ENCODE measurements at places on chromosomes 5 and 9. TPM values are rescaled to one million over a fixed set of nuclear protein-coding genes. Genes with fewer than 3 reads are reported as not detected.

DNA sequence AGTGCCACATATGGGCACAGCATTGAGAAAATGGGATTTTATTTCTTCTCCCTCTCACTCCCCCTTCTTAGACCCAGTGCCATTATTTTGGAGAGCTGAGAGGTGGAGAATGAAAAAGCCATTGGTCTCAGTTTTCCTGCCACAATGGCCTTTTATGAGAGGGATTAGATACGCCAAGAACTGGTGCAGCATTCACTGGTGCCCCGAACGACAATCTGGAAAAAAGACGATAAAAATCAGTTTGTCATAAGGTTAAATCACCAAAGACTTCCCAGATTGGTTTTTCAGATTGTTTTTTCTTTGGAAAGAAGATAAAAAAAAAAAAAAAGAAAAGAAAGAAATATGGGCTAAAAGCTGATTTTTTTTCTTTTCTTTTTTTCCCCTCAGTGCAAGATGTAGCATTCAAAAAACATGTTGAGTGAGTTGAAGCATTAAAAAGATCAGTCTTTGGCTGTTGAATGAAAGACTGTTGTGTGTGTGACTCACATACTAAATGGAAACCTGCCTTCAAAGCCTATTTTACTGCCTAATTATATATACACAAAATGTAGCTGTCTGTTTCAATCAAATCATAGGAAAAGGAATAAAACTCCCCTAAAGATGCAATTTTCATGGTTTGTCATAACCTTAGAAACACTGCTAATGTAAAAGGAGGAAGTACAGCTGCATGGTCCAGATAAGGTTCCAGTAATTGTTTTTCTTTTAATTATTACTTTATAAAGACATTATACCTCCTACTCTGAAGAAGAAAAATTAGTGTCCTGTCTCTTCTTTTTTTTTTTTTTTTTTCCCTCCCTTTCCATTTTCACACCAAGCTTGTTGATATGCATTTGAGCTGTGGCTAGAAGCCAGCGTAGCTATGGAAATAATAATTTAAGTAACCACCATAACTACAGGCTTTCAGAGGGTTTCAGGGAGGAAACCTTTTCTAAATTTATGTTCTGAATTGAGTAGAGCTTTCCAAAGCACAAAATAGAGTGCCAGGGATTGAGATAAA, 27.2 kb upstream of the ZNF608 start:
- peaks cover 8% of the 10 kb centered on the region for H3K27me3 ChIP-seq
- H3K27ac ChIP-seq: no peak overlapping the region
- H3K36me3 ChIP-seq: no peaks in the 10 kb centered on the region
- H3K4me1 ChIP-seq: no peaks in the 10 kb centered on the region
- no peak overlapping the region for H3K4me3 ChIP-seq

DNA sequence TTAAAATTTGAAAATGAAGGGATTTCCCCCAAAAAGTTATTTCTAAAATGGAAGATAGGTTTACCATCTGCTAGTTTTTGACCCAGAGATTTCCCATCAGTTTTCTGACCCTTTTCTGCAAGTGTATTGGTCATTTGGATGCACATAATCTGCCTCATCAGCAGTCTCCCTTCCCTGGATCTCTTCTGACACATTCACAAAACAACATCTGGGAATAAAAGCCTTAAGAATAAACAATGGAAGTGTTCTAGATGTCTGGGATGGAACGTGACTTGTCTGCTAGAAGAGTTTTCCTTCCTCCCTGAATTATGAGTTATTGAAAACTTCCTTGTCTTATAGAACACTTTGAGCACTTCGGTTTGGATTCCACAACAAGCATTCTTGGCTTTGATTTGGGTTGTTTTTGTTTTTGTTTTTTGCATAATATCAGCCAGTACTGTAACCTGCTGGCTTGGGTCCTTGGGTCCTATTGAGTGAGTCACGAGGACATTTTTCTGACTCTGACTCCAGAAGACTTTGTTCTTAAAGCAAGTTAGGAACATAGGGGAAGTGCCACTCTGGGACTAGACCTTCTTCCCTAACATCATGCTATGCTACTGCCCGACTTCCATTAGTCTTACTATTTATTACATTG, 18.2 kb upstream of the ESM1 start:
- H3K4me1 ChIP-seq: peaks cover 22% of the 10 kb centered on the region
- H3K27me3 ChIP-seq: no peaks in the 10 kb centered on the region
- no peak for DNase-seq
- H3K4me3 ChIP-seq: no peak overlapping the region
- H3K36me3 ChIP-seq: no peaks in the 10 kb centered on the region

- DNase-seq: no peak
- H3K27ac ChIP-seq: no peak overlapping the region
- H3K4me3 ChIP-seq: no peak overlapping the region
- H3K27me3 ChIP-seq: no peaks in the 10 kb centered on the region
- no peaks in the 10 kb centered on the region for H3K4me1 ChIP-seq
- H3K36me3 ChIP-seq: no peaks in the 10 kb centered on the region
These were observed 217.9 kb downstream of the SPATA31D1 start for GRCh38 chr9:82206490-82206889.

- no peaks in the 10 kb centered on the region for H3K36me3 ChIP-seq
- no peak overlapping the region for H3K4me3 ChIP-seq
- no peaks in the 10 kb centered on the region for H3K27me3 ChIP-seq
- peaks cover 14% of the 10 kb centered on the region for H3K4me1 ChIP-seq
These were observed 188.7 kb downstream of the HSPA4 start for GRCh38 chr5:133240425-133241091.

DNA sequence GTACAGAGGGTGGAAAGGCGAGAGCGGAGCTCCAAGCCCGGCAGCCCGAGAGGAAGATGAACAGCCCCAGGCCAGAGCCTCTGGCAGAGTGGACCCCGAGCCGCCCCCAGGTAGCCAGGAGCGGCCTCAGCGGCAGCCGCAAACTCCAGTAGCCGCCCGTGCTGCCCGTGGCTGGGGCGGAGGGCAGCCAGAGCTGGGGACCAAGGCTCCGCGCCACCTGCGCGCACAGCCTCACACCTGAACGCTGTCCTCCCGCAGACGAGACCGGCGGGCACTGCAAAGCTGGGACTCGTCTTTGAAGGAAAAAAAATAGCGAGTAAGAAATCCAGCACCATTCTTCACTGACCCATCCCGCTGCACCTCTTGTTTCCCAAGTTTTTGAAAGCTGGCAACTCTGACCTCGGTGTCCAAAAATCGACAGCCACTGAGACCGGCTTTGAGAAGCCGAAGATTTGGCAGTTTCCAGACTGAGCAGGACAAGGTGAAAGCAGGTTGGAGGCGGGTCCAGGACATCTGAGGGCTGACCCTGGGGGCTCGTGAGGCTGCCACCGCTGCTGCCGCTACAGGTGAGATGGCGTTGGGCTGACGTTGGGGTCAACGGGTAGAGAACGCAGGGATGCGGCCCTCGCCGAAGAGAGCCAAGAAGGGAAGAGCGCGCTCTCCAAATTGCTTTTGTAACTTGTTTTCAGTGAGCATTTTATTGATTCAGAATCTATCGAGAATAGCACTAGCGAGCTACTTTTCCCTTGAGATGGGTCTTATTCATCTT, at the start of gene PTGER4:
PTGER4 (plus strand) TSS at position 3 of the 769 bp plus-strand sequence. CDS start 1,079 bp downstream, outside the sequence.
- H3K27me3 ChIP-seq: no peaks in the 10 kb centered on the region
- H3K36me3 ChIP-seq: peaks cover 50% of the 10 kb centered on the region
- peak; percentile 45 for DNase-seq
- peaks cover 35% of the 10 kb centered on the region for H3K4me1 ChIP-seq

DNA sequence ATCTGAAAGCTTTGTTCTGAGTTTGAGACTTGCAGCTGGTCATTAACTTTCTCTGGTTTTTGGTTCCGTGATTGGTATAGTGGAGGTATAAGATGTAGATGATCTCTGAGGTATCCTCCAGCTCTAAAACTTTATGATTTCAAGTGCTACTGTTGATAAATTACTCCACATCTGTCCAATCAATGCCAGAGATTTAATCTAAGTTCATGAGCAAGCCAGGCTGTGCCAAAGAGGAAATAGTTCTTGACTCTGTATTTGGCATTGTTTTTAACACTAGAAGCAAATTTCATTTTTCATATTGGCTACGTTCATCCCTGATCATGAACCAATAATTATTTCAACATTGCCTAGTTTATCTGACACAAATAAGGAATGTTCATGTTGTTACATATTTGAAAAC, 28.5 kb upstream of the CHD1 start:
- H3K27ac ChIP-seq: no peak overlapping the region
- H3K4me3 ChIP-seq: no peak overlapping the region
- no peaks in the 10 kb centered on the region for H3K27me3 ChIP-seq
- DNase-seq: no peak
- no peaks in the 10 kb centered on the region for H3K4me1 ChIP-seq

The WNK2 gene
- 5.2 TPM for total RNA-seq

The FRRS1L gene
- total RNA-seq: not detected
